Effector CD8-positive, alpha-beta T cell (primary cell): ENCODE measurements at places on chromosomes 6 and 20.

DNA sequence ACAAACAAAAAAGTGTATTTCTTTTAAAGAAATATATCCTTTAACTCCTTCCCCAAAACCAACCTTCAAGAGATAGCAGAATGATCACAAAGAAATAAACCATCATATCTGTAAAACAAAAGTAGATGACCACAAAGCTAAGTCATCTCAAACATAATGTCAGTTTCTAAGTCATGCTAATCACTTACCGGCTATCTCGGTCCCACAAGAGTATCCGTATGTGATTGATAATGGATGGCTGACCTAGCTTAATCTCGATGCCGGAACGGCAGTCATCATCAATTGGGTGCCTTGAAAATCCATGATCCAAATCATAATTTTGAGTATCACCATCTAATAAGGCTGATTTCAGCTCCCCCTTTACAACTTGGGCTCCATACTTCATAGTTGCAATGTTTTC is 59.7 kb downstream of the BTBD9 start:
- no peak for DNase-seq

DNA sequence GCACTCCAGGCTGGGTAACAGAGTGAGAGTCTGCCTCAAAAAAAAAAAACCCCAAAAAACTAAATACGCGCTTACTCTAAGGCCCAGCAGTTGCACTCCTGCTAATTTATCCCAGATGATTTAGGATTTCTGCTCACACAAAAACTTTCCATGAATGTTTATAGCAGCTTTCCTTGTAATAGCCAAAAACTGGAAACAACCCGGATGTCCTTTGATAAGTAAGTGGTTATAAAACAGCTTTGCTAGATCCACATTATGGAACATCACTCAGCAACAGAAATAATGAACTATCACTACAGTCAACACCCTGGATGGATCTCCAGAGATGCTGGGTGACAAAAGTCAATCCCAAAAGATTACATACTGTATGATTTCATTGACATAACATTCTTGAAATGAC is 220.4 kb upstream of the JARID2 start:
- DNase-seq = no peak

GRCh38 chr6:30171677-30172471 is 8.5 kb downstream of the TRIM15 start:
- DNase-seq = no peak

- DNase-seq = no peak
Observed at GRCh38 chr20:23289724-23290395, 60.7 kb upstream of the NXT1 start.

GRCh38 chr6:6808915-6809314 is 220.4 kb downstream of the LY86 start:
- no peak for DNase-seq

DNA sequence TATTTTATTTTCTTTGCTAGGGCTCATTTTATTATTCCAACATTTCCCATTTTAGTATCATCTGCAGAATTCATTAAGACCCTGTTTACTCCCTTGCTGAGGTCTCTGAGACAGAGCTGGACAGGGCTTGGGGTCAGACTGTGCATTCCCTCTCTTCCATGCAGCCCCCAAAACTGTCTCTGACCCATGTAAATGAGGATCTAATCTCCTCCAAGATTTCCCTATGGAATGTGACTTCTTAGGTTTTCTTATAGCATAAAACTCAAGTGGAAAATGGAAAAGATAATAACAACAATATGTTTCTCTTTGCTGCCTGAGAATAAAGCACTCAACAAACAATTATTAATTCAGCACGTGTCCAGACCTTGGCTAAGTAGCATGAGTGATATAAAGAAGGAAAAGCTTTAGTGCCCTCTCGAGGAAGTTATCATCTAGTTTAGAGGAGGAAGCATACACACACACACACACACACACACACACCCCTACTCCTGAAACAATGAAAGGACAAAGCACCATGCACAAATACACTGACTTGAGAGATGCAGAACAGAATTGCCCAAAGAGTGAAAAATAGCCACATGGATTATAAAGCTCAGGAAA is 815.5 kb downstream of the BCKDHB start:
- DNase-seq = no peak

DNA sequence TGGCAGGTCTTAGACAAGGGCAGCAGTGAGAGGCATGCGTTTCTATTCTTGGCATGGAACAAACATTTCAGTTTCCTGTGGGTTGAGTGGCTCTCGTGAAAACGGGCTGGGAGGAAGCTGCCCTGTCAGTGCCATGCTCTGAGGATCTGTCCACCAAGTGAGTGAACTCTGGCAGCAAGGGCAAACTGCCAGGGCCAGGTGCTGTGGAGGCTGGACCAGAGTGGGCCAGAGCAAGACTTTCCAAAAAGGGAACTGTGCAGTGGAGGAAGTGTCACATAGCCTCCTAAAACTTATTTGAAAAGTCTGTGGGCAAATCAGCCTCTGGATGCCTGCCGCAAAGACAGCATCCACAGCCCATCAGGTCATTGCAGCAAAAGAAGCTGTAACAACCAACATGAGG is 44.2 kb upstream of the TAB2 start:
- DNase-seq = no peak
